Activated T-helper 1 cell treated with anti-CD3 and anti-CD28 coated beads, Interleukin-12 subunit alpha, Interleukin-12 subunit beta, Interleukin-2, Interleukin-4 antibody, amounts not matched to agents 30 ng/mL and 10 ng/mL and 1 ng/mL, durations not matched to agents 14 hours and 24 hours and 36 hours (primary cell): ENCODE measurements at places on chromosomes 2 and 18.

DNA sequence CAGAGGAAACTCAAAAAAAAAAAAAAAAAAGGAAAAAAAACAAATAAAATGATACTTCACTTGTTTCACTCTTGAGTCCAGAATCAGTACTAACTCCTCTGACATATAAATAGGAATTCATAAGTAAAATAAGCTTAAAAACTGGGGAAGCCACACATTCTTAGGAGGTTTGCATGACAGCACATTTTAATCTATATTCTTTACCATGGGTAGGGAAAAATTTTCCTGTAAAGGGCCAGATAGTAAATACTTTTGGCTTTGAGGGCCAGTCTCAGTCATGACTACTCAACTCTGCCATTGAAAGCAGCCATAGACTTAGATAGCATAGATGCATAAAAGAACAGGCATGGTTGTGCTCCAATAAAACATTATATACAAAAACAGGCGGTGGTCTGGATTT, 145.2 kb downstream of the BCL11A start:
- H3K27ac ChIP-seq, result no peak overlapping the region
- peaks cover 8% of the 10 kb centered on the region for H3K27me3 ChIP-seq
- no peak for DNase-seq
- no peak overlapping the region for H3K4me3 ChIP-seq

DNA sequence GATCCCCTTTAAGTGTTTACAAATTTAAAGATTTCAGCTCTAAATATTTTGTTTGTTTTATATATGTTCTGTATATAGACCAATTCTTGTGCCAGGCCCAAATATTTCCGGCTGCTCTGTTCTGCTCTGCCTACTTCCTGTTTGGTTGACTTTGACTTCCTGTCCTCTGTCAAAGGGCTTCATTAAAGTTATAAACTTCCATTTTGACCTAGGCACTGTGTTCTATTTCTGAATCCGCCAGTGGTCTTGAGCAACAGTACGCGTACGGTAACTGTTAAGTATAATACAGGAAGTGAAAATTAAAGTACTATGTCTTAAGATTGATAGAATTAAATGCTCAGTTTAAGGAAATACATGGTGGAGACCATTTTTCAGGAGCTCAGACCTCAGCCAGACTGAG, 13.5 kb upstream of the REL start:
- peaks cover 15% of the 10 kb centered on the region for H3K36me3 ChIP-seq
- H3K4me1 ChIP-seq, result peaks cover 30% of the 10 kb centered on the region
- no peaks in the 10 kb centered on the region for H3K27me3 ChIP-seq
- no peak overlapping the region for H3K4me3 ChIP-seq

- H3K27me3 ChIP-seq, result peaks cover 6% of the 10 kb centered on the region
- H3K4me3 ChIP-seq, result no peak overlapping the region
- H3K36me3 ChIP-seq, result no peaks in the 10 kb centered on the region
- H3K27ac ChIP-seq, result no peak overlapping the region
These were observed 16.8 kb upstream of the MAT2A start for GRCh38 chr2:85522090-85522647.

DNA sequence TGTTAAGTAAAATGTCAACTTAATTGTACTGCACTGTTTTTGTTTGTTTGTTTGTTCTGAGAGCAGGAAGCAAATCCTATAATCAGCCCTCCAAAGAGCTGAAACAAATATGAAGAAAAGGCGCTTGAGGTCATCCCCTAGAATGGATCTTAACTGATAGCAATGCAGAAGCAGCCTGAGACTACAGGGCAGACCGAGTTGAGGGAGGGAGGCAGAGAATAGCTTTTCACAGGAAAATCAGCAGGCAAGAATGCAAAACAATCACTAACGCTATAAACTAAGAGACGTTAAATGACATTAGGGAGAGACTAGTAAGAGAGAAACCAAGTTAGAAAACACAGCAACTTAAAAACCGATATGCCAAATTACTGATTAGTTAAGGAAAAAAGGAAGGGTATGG, 37.2 kb downstream of the GALNT1 start:
- no peak overlapping the region for H3K4me3 ChIP-seq
- H3K27ac ChIP-seq, result no peak overlapping the region
- H3K4me1 ChIP-seq, result peaks cover 27% of the 10 kb centered on the region
- H3K36me3 ChIP-seq, result no peaks in the 10 kb centered on the region
- H3K27me3 ChIP-seq, result no peaks in the 10 kb centered on the region

- H3K36me3 ChIP-seq, result peaks cover 21% of the 10 kb centered on the region
- H3K27me3 ChIP-seq, result peaks cover 59% of the 10 kb centered on the region
- H3K27ac ChIP-seq, result no peak overlapping the region
- peaks cover 28% of the 10 kb centered on the region for H3K4me1 ChIP-seq
- H3K4me3 ChIP-seq, result no peak overlapping the region
- no peak for DNase-seq
These were observed 5.3 kb downstream of the NRP2 start for GRCh38 chr2:205687641-205687956.

GRCh38 chr2:183207110-183207509, 82.9 kb downstream of the NUP35 start:
- H3K27me3 ChIP-seq, result no peaks in the 10 kb centered on the region
- no peaks in the 10 kb centered on the region for H3K4me1 ChIP-seq
- DNase-seq, result no peak
- peaks cover 10% of the 10 kb centered on the region for H3K36me3 ChIP-seq
- no peak overlapping the region for H3K27ac ChIP-seq

GRCh38 chr2:164562666-164563065, 58.6 kb downstream of the GRB14 start:
- no peaks in the 10 kb centered on the region for H3K4me1 ChIP-seq
- H3K4me3 ChIP-seq, result no peak overlapping the region
- peaks cover 2% of the 10 kb centered on the region for H3K27me3 ChIP-seq
- no peak overlapping the region for H3K27ac ChIP-seq
- no peak for DNase-seq
- no peaks in the 10 kb centered on the region for H3K36me3 ChIP-seq

DNA sequence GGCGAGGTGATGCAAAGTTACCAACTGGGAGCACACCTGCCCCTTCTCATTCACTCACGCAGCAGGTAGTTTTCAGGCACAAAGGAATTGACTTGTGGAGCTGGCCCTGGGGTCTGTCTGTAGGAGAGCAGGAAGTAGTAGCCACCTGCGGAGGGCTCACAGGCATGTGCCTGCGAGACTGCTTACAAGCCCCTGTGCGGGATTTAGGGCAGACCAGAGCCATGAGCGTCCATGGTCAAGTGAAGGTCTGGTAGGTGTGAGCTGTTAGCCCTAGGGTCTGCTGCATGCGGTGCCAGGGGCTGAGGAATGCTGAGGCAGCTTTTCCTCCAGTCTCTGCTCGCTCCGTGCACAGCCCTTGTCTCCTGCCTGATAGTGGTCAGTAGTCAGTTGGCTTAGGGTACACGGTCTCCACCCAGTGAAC, 18.9 kb downstream of the INPP4A start:
- peaks cover 87% of the 10 kb centered on the region for H3K4me1 ChIP-seq
- peak overlapping the region; percentile 99 for H3K27ac ChIP-seq
- no peak for DNase-seq

GRCh38 chr18:42068030-42068429, 113.0 kb downstream of the PIK3C3 start:
- no peak overlapping the region for H3K27ac ChIP-seq
- peaks cover 45% of the 10 kb centered on the region for H3K36me3 ChIP-seq
- H3K27me3 ChIP-seq, result no peaks in the 10 kb centered on the region
- H3K4me3 ChIP-seq, result no peak overlapping the region

GRCh38 chr18:65227970-65228369, 522.8 kb upstream of the CDH7 start:
- H3K27ac ChIP-seq, result no peak overlapping the region
- no peaks in the 10 kb centered on the region for H3K4me1 ChIP-seq
- DNase-seq, result no peak
- no peaks in the 10 kb centered on the region for H3K27me3 ChIP-seq
- H3K36me3 ChIP-seq, result no peaks in the 10 kb centered on the region

DNA sequence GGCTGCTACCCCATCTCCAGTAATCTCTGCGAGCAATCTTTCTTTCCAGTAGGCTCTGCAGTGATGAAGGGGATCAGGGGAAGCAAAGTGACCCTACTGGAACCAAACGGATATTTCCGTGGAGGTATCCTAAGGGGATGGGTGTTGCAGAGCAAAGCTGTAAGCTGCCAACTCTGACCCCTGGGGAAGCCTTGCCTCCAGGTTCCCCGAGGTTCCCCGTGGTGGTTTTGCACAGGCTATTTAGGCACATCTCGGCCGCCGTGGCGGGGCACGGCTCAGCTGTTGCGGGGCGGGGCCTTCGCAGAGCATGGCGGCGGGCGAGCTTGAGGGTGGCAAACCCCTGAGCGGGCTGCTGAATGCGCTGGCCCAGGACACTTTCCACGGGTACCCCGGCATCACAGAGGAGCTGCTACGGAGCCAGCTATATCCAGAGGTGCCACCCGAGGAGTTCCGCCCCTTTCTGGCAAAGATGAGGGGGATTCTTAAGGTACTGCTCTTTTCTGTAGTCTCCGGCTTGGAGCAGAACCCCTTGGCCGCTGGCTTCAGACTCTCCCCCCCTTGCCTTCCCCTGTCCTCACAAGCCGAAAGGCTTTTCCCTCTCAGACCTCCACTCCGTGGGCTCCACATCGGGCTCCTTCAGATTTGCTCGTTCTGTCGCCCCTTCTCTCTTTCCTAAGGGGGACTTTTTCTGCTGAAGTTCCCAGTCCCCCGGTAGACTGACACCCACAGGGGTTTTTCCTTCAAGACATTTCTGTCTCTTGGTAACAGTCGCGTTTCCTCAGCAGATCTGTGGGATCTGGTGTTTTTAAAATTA, at the start of gene COMMD1:
Gene COMMD1, plus strand, starts transcription at position 303 of the 814 bp plus-strand sequence. Its CDS starts 5 bp downstream, at position 308.
- H3K4me1 ChIP-seq, result peaks cover 18% of the 10 kb centered on the region
- H3K36me3 ChIP-seq, result no peaks in the 10 kb centered on the region
- peak within 1 kb of the TSS; percentile 81 for H3K27ac ChIP-seq

GRCh38 chr2:46276642-46277041, 20.6 kb upstream of the EPAS1 start:
- H3K4me1 ChIP-seq, result peaks cover 19% of the 10 kb centered on the region
- H3K36me3 ChIP-seq, result no peaks in the 10 kb centered on the region
- DNase-seq, result no peak
- no peak overlapping the region for H3K27ac ChIP-seq
- H3K4me3 ChIP-seq, result no peak overlapping the region

GRCh38 chr18:49127471-49128190, 176.9 kb upstream of the SMAD7 start:
- H3K27ac ChIP-seq, result no peak overlapping the region
- DNase-seq, result no peak
- H3K4me3 ChIP-seq, result no peak overlapping the region
- no peaks in the 10 kb centered on the region for H3K27me3 ChIP-seq
- H3K4me1 ChIP-seq, result no peaks in the 10 kb centered on the region

DNA sequence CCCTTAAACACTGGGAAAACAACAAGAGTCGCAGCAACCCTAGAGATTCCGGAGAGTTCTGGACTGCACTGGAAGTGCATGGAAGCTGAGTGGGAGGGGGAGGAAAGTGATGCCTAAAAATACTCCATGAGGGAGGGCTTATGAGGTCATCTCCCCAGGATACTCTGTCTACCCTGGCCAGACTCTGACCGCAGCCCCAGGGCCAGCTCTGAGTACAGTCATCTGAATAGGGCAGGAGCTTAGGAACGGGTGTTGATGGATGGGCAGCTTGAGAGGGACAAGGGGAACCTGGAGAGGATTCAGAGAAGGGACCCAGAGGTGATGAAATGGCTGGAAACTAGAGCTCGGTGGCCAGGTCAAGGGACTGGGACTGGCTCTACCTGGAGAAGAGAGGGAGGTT, 79.3 kb upstream of the IGFBP5 start:
- no peak overlapping the region for H3K27ac ChIP-seq
- no peaks in the 10 kb centered on the region for H3K36me3 ChIP-seq
- peaks cover 4% of the 10 kb centered on the region for H3K4me1 ChIP-seq
- H3K4me3 ChIP-seq, result no peak overlapping the region

DNA sequence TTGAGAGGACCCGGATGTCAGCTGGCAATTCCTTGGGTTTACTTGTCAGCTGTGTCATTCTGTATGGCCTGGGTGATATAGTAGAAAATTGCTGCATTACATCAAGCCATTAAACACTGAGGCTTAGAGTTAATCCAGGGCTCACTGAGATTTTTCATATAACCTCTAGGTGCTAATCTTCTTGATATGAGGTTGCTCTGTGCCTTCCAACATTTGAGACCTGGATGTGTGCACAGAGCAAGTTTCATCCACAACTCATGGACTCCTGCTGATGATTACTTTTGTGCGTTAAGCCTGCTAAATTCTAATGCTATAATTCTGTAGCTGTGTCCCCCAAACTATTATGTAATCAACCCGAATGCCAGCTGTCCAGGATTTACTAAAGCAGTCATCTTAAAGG, 178.4 kb upstream of the CDH20 start:
- DNase-seq, result no peak
- H3K36me3 ChIP-seq, result no peaks in the 10 kb centered on the region
- no peak overlapping the region for H3K27ac ChIP-seq
- H3K27me3 ChIP-seq, result no peaks in the 10 kb centered on the region

DNA sequence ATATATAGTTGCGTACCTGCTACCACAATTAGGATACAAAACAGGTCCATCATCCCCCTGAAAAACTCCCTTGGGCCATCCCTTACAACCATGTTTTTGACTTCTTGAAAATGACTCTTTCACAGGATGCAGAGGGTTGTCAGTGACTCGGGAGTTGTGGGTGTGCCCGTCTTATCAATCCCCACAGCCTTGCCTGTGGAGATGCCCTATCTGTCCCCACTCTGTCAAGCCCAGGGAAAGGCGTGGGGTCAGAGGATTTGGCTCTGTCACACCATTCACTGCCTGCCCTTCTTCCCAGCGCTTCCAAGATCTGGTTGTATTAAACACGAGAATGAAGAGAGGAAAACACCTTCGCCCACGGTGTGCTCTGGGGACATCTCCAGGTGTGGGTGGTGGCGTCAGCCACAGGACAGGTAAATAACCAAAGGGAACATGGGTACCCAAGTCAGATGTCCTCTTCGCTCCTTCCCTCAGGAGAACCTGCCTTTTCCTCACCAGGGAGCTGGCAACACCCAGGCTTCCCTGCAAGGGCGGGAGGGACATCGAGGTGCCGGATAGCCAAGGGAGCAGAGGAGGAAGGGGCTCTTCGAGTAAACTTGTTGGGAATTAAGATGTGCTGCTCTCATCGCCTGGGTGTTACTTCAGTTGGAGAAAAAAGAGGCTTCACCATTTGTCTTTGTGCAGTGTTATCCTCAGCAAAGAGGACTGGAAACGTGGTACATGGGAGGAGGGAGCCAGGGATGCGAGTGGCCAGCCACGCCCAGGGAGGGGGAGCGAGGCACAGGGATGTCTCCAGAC, 100.3 kb downstream of the B3GNT2 start:
- H3K27me3 ChIP-seq, result peaks cover 6% of the 10 kb centered on the region
- no peaks in the 10 kb centered on the region for H3K36me3 ChIP-seq
- peaks cover 5% of the 10 kb centered on the region for H3K4me1 ChIP-seq
- no peak for DNase-seq
- H3K4me3 ChIP-seq, result no peak overlapping the region
- H3K27ac ChIP-seq, result no peak overlapping the region

DNA sequence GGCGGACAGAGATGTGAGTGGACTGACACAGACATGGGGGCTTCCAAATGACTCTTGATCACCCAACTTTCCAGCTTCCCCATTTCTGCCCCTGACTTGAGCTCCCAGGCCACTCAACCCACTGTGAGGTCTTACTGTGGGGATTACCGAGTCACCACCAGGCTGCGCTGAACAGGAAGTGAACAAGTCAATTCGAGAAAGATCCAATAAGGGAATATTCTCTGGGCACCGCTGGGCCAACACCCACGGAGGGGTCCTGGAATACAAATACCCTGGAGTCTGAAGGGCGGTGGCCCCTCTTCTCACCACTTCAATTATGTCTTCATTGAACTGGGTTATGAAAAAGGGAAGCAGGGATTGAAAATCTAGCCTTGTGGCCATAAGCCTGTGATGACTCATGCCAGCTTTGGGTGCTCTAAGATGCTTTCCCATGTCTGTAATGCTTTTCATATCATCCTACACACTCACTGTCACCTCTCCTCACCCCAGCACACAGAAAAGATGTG, 37.7 kb downstream of the BCL11A start:
- H3K36me3 ChIP-seq, result no peaks in the 10 kb centered on the region
- peaks cover 18% of the 10 kb centered on the region for H3K27me3 ChIP-seq
- no peak overlapping the region for H3K4me3 ChIP-seq
